ENCODE measurements at places on chromosomes 7 and 10. TPM values are rescaled to one million over a fixed set of nuclear protein-coding genes. Genes with fewer than 3 reads are reported as not detected.

Gene AEBP1
- total RNA-seq = 57.4 TPM

Gene CH25H
- 8.5 TPM for total RNA-seq

Gene STK31
- 0.42 TPM for total RNA-seq

Gene FFAR4
- 0.14 TPM for total RNA-seq

Gene ADAM22
- total RNA-seq = 4.3 TPM

Gene PRSS37
- total RNA-seq = 0.47 TPM

Gene BMPER
- 1.0 TPM for total RNA-seq

Gene VAX1
- not detected for total RNA-seq

Gene CALCR
- total RNA-seq = 0.05 TPM

Gene SEPHS1
- 51.1 TPM for total RNA-seq

Gene DRGX
- 0.05 TPM for total RNA-seq

Gene CCDC172
- 0.05 TPM for total RNA-seq

Gene SAP25
- 7.7 TPM for total RNA-seq

Gene CFAP43
- total RNA-seq = 0.52 TPM

Gene GLUD1
- total RNA-seq = 93.7 TPM

Gene FAM221A
- total RNA-seq = 4.9 TPM

Gene GPR15LG
- 0.38 TPM for total RNA-seq

Gene LBX1
- not detected for total RNA-seq

Gene CLRN3
- total RNA-seq = 0.05 TPM

Gene FRA10AC1
- total RNA-seq = 6.7 TPM

Gene PDK4
- total RNA-seq = 4.6 TPM

Gene EEPD1
- total RNA-seq = 32.8 TPM

Gene ZFAND2A
- 18.8 TPM for total RNA-seq

Gene HPS6
- total RNA-seq = 15.3 TPM

Gene ITPRID1
- total RNA-seq = 0.05 TPM

Gene AKR1E2
- 3.4 TPM for total RNA-seq

Gene NODAL
- total RNA-seq = 0.28 TPM

Gene VGF
- total RNA-seq = 0.05 TPM

Gene LUC7L2
- total RNA-seq = 44.1 TPM

Gene IFIT1B
- 0.38 TPM for total RNA-seq

Gene ATRNL1
- 3.4 TPM for total RNA-seq

Gene TDRD1
- total RNA-seq = 0.52 TPM

Gene ATP5MK
- total RNA-seq = 464 TPM

Gene EPHB6
- total RNA-seq = 75.6 TPM

Gene UFSP1
- 2.7 TPM for total RNA-seq

All from thymus (tissue), 14 donors.